ENCODE measurements at places on chromosomes 5 and 9. TPM values are rescaled to one million over a fixed set of nuclear protein-coding genes. Genes with fewer than 3 reads are reported as not detected.

The STK32A gene
- total RNA-seq = under 0.01 TPM

The PGM5 gene
- total RNA-seq = 0.34 TPM

The PRUNE2 gene
- 3.6 TPM for total RNA-seq

The MGAT1 gene
- 105 TPM for total RNA-seq

The SHOC1 gene
- total RNA-seq = under 0.01 TPM

The CDKN2B gene
- 10.4 TPM for total RNA-seq

The SPINK13 gene
- not detected for total RNA-seq

The FNIP1 gene
- total RNA-seq = 13.8 TPM

The MTMR12 gene
- total RNA-seq = 12.1 TPM

The CEP72 gene
- 6.1 TPM for total RNA-seq

The C9orf153 gene
- not detected for total RNA-seq

The FCHO2 gene
- total RNA-seq = 2.4 TPM

The GABRA1 gene
- not detected for total RNA-seq
